ENCODE measurements at places on chromosomes 4 and X. TPM values are rescaled to one million over a fixed set of nuclear protein-coding genes. Genes with fewer than 3 reads are reported as not detected.

The TTC29 gene
- total RNA-seq: not detected

The SNX12 gene
- total RNA-seq: 44.8 TPM

The DCK gene
- total RNA-seq: 33.4 TPM

The ITM2A gene
- total RNA-seq: 60.5 TPM

The QRFPR gene
- not detected for total RNA-seq

The WDFY3 gene
- 0.80 TPM for total RNA-seq

The TRIML1 gene
- total RNA-seq: not detected

The MAGEA9B gene
- total RNA-seq: not detected

The ABCG2 gene
- 0.78 TPM for total RNA-seq

The C1GALT1C1 gene
- total RNA-seq: 12.3 TPM

The ZNF732 gene
- total RNA-seq: 0.10 TPM

The TMEM156 gene
- total RNA-seq: 11.7 TPM

Measured in activated naive CD8-positive, alpha-beta T cell treated with anti-CD3 and anti-CD28 coated beads for 36 hours (primary cell).